ENCODE measurements at places on chromosomes 2 and 18.

DNA sequence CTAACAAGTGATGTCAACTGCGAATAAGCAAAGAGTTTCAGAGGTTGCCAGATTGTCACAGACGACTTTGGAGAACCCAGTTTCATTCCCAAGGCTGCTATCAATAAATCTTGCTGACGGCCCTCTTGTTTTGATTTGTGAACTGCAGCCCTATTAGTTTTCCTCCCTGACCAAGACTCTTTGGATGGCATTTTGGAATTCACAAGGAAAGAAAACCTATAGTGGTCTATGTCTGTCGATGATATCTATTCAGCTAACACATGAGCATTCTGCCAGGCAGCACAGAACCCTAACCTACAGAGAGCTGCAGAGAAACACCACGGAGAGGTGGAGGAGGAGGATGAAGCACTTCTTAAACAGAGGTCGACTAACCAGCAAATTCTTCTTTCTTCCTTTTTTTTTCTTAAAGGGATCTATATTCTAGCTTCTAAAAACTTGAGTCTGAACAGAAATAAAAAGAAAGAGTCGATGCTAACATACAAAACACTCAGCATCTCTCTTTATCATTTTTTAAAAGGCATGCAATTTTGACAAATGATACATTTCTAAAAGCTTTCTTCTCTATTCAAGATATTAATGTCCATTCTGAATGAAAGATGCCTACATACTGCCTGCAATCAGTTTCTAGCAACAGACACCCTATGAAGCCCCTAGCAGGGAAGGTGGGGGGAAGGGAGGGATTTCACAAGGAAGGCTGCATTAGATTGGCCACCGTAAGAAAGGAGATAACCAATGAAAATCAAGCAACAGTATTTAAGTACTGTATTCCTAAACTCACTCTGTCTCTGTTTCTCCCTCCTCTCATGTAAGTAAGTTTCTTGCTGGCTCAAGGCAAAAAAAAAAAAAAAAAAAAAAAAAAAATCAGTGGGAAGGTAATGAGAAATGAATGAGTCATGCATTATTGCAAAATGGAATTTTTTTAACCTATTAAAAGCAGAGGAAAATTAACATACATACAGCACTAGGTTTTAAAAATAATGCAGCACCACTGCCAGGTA lies 83.0 kb upstream of the CHRNA1 start:
- DNase-seq: no peak

GRCh38 chr2:44705876-44706480 lies 235.5 kb upstream of the SIX3 start:
- DNase-seq: no peak

DNA sequence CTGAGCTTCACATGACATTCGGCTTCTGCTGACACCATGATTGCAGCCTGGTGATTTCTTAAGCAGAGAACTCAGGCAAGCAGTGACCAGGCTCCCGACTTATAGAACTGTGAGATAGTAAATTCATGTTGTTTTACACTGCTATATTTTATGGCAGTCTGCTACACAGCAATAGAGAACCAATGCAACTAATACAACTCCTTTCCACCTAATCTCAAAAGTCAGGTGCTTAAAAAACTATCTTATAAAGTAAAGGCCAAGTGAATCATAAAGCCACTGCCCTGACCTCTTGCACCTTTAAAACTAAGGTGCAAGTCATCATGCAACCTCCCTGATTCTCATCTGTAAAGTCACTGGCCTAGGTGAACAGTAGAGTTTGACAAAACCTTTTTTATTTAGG lies 95.3 kb upstream of the GLS start:
- DNase-seq: no peak

DNA sequence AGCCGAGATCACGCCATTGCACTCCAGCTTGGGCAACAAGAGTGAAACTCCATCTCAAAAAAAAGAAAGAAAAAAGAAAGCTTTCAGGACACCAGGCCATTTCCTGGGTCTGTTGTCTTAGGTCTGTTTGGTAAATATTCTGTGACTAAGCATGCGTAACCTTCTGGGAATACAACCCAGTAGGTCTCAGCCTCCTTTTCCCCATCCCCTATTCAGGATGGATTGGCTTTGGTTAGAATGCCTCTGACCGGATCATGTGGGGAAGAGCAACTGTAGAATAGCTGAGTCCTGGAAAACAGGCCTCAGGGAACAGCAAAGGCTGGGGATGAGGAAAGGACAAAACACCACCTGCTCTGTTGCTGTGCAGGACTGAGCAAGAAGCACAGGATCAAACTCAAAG lies 1.6 kb upstream of the PDCL3 start:
- DNase-seq: no peak

GRCh38 chr2:217902379-217903141 lies 100.2 kb downstream of the TNS1 start:
- DNase-seq: no peak

DNA sequence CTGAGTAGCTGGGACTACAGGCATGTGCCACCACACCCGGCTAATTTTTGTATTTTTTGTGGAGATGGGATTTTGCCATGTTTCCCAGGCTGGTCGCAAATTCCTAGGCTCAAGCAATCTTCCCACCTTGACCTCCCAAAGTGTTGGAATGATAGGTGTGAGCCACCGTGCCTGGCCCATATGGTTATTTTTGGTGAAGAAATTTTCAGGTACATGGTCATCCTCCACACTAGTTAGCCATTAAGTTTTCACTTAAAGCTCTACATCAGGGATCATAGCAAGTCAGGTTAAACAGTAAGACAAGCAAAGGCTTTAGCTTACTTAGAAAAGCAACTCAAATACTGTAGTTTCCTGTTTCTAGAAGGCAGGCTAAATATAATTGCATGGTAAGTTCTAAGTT lies 104.3 kb upstream of the GRB14 start:
- DNase-seq: no peak

- DNase-seq: no peak
These were observed 183.7 kb upstream of the LHCGR start for GRCh38 chr2:48939232-48939631.

DNA sequence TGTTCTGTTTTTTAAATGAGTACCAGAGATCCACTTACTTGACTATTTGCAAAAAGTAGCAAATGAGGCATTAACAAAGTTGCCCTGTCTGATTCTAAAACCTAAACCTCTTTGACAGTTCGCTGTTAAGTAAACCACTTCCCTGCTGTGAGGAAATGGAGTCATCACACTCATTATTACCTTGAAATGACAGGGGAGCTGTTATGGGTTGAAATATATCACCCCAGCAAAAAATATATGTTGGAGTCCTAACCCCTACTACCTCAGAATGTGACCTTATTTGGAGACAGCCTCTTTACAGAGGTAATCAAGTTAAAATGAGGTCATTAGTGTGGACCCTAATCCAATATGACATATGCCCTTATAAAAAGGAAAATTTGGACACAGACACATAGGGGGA lies 36.1 kb downstream of the DHRS9 start:
- DNase-seq: no peak

DNA sequence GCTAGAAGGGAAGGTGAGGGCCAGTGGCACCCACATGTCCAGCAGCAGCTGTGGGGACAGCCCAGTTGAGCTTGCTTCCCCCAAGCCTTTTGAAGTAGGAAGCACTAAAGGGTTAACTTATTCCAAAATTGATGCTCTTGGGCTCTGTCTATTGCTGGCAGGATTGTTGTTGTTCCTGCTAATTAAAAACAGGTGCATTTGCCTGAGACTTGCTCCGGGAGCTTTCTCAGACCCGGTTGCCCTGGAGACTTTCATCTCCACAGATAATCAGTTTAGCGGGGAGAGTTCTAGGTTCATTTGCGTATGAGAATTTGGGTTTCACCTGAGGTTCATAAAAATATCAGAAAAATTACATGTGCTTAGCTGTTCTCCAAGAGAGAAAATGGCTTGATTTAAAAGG lies 277.3 kb downstream of the LRATD1 start:
- no peak for DNase-seq

GRCh38 chr18:8847900-8848299 lies 142.5 kb downstream of the MTCL1 start:
- DNase-seq: no peak

DNA sequence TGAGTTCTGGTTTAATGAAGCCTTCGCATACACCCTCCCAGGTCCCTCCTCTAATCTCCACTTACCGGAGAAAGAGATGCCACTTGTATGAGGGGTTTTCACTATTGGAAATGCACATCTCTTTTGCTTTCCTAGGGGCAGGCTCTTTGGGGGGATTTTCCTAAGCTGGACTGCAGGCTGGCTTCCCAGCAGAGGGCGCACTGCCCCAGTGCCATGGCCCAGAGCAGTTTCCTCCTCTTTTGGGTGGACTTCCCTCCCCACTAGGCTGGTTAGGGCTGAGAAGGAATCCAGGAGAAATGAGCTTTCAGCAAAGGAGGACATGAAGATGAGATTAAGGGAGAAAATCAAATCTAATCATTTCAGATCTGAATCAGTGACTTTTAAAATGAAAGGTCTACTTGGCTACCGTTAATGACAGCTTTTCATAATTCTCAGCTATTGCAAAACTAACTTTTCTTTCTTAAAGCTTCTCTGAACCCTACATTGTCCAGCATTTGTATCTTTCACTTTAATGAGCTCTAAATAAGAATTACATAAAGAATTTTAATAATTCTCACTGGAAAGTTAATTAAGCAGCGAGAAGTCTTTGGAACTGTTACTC lies 784.1 kb upstream of the FANCL start:
- DNase-seq: no peak

DNA sequence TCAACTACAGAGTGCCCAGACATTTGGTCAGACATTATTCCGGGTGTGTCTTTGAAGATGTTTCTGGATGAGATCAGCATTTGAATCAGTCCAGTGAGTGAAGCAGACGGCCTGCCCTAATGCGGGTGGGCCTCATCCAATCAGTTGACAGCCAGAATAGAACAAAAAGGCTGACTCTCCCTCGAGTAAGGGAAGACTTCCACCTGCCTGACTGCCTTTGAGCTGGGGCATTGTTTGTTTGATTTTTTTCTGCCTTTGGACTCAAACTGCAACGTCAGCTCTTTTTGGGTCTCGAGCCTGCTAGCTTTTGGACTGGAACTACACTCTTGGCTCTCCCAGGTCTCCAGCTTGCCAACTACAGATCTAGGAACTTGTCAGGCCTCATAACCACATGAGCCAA lies 111.7 kb upstream of the AGAP1 start:
- no peak for DNase-seq

- no peak for DNase-seq
These were observed 42.9 kb downstream of the ADI1 start for GRCh38 chr2:3476321-3476984.

DNA sequence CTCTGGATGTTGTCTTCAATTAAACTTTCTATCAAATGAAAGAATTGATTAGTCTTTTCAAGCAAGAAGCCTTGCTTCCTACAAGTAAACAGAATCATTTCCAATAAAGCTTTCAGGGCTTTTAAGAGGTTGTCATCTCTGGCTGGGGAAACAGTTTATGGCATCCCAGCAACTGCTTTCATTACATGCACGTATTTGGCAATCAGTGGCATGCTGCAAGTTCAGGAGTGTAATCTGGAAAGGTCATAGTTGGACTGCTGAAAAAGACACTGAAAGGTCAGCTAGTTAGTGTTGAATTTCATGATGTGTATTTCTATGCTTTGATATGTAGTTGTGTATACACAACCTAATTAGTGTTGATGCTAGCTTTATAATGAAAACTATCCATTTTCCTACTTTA lies 332.9 kb downstream of the DSC3 start:
- DNase-seq: no peak

DNA sequence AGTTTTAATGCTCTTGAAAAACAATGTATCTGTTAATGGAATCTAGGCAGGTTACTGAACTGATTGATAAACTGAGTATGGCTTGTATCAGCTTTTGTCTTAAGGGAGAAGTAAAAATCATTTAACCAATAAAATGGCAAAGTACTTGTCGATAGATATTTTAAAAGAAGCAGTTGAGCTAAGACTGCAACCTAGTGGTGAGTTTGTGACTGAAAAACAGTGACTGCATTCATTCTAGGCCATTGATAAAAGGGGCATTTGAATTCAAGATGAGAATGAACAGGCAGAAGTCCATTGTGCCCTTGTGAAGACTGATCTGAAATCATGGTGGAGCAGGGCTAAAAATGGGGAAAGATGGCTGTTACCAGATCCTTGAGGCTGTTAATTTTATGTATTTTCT lies 59.4 kb upstream of the MSTN start:
- DNase-seq: no peak

DNA sequence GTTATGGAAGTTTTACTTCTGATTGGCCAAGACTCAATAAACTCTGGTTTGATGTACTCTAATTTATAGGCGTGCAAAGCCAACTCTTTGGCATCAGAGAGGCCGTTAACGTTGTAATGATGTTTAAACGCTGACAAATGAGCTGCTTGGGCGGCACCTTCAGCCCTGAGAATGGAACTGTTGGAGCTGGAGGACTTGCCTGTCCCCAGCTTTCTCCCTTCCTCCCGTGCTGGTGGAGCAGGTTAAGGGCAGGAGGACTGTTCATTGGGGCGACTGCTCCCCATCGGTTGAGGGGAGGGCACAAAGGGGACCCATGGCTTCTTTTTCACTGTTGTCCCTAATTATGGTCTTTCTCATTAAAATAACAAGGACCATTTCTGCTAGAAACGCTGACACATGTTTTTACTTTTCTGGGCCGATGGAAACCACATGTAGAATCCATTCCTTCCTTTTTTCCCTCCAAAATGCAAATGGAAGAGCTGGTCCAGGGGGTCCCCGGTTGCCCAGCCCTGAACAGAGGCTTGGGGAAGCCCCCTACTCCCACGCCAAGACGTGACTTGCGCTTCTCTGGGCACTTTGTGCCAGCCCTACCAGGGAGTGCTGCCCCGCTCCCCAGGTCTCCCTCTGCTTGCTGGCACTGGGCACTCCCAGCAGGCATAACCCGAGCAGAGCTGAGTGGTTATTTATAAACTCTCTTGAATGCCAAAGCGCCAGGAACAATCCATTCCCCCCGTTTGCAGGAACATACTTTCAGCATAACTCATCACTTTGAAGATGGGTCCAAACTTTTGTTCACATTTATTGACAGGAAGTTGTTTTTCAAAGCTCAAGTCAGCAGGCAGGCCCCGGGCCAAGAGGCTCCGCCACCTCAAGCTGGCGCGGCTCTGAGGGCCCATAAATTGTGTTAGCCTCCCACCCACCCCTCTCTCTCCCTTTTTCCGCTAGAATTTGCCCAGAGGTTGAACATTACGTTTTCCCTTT lies 170.1 kb downstream of the ASB1 start:
- DNase-seq: no peak

- DNase-seq: no peak
These were observed 297.0 kb upstream of the DSEL start for GRCh38 chr18:67813380-67814028.

DNA sequence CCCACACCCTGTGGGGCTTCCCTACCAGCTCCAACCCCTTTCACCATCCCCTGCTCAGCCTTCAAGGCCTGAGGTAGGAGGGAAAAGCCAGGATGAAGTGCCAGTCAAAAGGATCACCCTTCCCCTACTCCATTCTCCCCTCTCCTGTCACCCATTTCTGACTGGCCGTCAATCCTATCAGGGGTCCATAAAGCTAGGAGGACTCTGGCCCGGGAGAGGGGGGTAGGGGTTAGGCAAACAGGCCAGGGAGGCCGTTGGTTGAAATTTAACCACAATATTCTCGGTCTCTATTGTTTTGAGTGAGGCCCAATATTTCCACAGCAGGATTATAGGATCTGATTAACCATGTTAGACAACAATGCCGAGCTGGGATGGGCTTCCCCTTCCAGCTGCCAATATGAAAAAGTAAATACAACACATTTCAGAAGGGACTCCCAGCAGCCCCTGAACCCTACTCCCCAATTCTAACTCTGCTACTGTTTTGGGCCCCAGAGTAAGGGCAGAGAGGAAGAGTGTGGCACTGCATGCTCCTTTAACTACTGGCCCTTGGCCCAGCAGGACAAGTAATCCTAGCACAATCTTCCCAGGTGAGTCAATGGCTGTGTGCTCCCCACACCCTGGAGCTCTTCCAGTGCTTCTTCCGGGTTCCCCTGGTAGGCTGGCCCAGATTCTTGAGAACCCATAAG lies 10.6 kb upstream of the IHH start:
- DNase-seq: no peak

- no peak for DNase-seq
These were observed 55.9 kb downstream of the COPS8 start for GRCh38 chr2:237141571-237142051.
